ENCODE measurements at places on chromosomes 2 and 18.
A peak's percentile ranks its signal among the peaks of the same experiment; 100 is the strongest.

GRCh38 chr2:15145046-15145817 lies 415.9 kb downstream of the NBAS start:
- DNase-seq, result no peak

DNA sequence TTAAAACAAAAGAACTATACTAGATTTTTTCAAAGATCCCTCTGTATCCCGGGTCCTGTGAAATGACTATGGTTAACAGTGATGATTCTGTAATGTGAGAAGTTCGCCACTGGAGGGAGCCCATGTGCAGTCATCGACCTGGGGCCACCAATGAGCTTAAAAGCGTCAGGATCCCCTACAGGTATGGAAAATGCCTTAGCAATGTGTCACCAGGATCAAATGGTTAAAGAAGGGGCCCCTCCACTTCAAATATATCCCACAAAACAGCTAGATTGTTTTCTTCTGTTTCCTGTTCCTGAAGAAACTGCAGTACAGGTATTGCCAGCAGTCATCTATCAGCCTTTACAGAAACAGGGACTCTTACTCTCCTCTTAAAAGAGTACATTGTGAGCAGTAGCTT lies 15.3 kb downstream of the CHRNA1 start:
- peak; percentile 38 for DNase-seq

- DNase-seq, result no peak
Measured at GRCh38 chr2:201144101-201145051, 28.4 kb downstream of the CFLAR start.

GRCh38 chr18:63271881-63272299 lies 47.7 kb downstream of the BCL2 start:
- DNase-seq, result no peak

DNA sequence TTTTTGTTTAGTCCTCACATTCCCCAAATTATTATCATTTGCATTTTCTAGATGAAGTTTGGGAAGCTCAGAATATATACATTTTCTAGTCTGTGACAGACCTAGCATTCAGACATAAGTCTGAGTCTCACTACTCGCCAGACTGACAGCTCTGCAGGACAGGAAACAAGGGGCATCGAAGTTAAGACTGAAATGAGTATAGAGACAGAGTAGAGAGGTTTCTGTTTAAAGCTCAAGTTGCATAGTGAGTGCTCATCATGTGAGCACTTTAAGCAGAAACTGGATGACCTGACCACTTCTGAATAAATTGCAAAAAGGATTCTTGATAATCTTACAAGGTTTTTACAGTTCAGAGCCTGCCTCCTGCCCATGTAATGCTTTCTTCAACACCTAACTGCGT lies 1.1 kb downstream of the HADHB start:
- DNase-seq, result no peak

DNA sequence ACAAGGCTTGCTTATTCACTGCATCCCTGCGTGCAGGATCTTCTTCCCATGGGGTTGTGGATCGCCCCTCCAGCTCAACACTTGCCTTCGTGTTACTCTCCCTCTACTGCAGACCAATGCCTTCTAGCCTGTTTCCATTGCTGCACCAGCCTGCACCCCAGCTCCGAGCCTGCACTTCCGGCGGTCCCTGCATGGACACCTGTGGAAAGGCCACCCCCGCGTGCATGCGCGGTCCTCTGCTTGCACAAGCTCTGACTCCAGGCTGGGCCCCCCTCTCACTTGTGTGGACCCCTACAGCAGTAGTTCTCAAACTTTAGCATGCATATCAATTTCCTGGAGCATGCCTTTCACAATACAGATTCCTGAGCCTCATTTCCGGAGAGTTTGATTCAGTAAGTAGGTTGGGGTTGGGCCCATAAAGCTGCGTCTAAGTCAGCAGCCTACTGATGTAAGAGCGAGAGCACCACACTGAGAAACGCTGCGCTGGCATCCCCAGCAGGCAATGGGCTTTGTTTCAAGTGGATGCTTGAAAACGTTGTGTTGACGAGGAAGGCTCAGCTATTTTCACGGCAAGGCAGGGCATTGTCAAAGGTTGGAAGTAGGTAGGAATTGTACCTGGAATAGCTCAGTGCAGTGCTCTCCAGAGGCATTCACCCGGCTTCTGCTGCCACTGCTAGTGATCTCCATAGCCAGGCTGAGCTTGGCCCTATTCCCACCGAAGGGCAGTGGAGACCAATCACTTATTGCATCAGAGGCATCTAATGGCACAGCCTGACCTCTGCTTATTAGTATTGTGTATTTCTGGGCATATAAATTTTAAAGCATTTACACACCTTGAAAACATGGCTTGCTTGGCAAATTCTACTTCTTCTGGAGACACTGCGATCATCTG lies 32.6 kb downstream of the CREG2 start:
- DNase-seq, result no peak

DNA sequence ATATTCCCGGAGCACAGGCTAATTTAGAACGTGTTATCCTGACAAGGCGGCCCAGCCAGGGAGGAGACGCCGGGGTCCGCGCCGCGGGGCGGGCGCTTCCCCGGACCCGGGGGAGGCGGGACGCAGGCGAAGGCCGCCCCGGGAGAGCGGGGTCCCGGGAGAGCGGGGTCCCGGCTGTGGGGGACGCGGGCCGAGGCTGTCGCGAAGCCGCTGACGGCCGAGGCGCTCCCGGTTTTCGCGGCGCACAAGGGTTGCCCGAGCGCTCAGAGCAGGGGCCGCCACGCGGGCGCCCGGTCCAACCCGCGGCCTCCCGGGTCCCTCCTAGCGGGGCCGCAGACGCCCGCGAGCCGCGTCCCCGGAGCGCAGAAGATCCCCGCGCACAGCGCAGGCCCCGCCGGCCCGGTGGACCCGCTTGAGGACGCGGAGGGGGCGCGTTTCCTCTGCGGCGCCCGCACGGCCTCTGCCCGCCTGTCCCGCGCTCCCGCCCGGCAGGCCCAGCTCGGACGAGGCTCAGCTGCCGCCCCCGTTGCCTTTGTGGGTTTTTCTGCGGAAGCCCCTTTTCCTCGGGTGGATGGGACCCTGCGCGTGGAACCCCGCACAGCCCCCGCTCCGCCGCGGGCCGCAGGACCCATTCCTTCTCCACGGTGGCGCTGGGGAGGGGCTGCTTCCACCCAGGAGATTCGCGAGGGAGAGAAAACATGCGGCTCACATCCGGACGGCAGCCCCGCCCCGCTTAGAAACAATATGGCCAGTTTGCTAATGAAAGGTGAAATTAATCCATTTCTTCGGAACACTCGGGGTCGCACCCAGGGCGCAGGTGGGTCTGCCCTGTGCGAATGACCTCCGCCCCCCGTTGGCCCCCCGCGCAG lies 9.6 kb upstream of the KCNG2 start:
- DNase-seq, result no peak

- no peak for DNase-seq
Measured at GRCh38 chr2:207093234-207093633, 72.5 kb downstream of the KLF7 start.

- no peak for DNase-seq
Measured at GRCh38 chr2:34723683-34724082, 1124.6 kb upstream of the FAM98A start.

- no peak for DNase-seq
Measured at GRCh38 chr18:25141886-25142285, 210.1 kb downstream of the ZNF521 start.

DNA sequence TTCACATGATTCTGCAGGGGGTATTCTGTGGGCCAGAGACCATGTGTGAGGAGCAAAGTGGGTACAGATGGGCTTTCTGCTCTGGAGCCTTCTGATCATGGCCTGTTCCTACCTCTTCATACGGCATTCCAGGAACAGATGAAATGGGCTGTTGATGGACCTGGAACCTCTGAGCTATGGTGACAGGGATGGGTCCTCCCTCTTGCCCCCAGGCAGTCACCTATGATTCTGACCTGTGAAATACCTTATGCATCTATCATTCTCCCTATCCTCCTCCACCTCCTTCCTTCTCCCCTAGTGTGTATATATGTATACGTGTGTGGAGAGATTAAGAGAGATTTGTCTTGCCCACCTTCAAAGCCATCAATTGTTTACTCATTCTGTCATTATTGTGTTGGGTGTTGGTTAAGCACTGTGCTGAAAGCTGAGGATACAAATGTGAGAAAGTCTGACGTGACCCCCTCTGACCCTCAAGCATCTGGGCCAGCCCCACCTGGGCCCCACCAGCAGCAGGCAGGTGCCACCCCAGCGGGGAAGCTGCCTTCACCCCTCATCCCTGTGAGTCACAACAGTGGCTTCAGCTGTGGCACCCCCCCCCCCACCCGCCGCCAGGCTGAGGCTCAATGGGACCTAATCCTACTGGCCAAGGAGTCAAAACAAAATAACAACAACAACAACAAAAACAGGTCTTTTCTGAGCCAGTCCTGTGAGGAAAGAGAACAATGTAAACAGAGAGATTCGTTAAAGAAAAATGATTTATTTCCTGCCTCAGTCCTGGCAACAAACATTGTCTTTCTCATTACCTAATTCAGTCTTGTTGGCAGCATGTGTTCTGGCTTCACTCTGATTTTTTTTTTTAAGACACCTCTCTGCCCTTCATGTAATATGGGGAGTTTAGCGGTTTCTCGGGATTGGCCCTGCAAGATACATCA lies 103.8 kb upstream of the CDC42EP3 start:
- no peak for DNase-seq

- DNase-seq, result no peak
Measured at GRCh38 chr18:39105104-39105503, 1539.5 kb upstream of the CELF4 start.

DNA sequence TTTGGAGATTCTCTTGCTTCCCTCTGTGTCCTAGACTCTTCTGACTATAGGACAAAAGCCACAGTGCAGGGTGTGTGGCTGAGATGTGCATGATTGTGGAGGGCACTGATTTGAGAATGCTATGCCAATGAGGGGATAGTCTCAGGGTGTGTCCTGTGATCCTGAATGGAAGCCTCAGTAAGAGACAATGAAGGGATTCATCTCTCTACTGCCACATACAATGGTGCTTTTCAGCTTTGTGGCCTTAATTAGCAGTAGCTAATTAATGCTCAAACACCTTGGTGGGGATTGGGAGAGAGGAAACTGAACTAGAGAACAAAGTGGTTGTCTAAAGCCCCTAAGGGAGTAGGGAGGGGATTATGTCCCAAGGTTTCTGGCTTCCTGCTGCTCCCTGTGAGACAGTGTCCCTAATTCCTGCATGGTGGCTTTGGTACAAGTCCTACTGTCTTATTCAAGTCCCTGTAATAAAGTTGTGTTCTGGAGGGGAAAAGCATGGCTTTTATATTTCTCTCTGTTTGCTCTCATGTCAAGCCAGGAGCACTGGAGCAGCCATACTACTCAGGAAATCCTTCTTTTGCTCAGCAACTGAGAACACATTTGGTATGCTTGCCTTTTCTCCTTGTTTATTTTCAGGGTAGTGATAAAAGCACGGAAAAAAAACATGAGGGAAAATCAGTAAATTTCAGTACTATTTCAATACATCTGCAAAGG lies 415.2 kb upstream of the TCF4 start:
- no peak for DNase-seq

GRCh38 chr2:61493523-61493942 lies 22.6 kb upstream of the USP34 start:
- no peak for DNase-seq

GRCh38 chr2:176106581-176107539 lies at the start of gene HOXD11:
Gene HOXD11, plus strand, starts transcription at chr2:176107280. Its CDS starts 76 bp downstream, at chr2:176107356.
- DNase-seq, result peak; percentile 80

- DNase-seq, result no peak
Measured at GRCh38 chr18:46386788-46387187, 270.2 kb downstream of the LOXHD1 start.

GRCh38 chr2:46770622-46771021 lies 145.0 kb downstream of the MCFD2 start:
- DNase-seq, result no peak

DNA sequence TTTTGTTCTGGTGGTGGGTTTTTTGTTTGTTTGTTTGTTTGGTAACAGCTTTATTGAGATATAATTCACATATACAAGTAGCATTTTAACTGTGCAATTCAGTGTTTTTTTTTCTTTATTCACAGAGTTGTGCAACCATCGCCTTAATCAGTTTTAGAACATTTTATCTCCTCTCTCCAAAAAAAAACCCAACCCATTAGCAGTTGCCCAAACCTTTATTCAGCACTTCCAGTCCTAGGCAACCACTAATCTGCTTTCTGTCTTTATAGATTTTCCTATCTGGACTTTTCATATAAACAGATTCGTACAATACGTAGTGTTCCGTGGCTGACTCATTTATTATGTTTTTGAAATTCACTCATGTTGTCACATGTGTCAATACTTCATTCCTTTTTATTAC lies 38.7 kb downstream of the CCDC138 start:
- no peak for DNase-seq

- no peak for DNase-seq
Measured at GRCh38 chr2:219490186-219490585, 8.5 kb upstream of the GMPPA start.

GRCh38 chr18:36828157-36828629 lies 609 bp downstream of the TPGS2 start:
- peak; percentile 26 for DNase-seq

- no peak for DNase-seq
Measured at GRCh38 chr2:165434865-165435496, 34.5 kb upstream of the CSRNP3 start.

- DNase-seq, result no peak
Measured at GRCh38 chr2:156790343-156791037, 354.3 kb downstream of the GPD2 start.

DNA sequence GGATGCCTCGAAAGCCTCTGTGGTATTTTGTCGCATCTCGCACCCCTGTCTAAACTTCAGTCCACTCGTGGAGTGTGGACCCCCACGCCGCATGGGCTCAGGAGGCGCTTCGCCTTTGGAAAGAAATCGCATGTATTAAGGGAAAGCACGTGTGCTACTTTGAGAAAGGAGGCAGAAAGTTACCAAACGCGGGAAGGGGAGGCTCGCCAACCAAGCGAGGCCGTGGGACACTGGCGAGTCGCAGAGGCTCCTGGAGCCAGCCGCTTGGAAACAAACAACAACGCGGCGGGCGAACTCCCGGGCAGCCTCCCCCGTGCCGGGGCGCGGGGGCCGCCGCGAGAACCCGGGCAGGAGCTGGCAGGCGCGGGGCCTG lies 455 bp upstream of the AGAP1 start:
- DNase-seq, result no peak

DNA sequence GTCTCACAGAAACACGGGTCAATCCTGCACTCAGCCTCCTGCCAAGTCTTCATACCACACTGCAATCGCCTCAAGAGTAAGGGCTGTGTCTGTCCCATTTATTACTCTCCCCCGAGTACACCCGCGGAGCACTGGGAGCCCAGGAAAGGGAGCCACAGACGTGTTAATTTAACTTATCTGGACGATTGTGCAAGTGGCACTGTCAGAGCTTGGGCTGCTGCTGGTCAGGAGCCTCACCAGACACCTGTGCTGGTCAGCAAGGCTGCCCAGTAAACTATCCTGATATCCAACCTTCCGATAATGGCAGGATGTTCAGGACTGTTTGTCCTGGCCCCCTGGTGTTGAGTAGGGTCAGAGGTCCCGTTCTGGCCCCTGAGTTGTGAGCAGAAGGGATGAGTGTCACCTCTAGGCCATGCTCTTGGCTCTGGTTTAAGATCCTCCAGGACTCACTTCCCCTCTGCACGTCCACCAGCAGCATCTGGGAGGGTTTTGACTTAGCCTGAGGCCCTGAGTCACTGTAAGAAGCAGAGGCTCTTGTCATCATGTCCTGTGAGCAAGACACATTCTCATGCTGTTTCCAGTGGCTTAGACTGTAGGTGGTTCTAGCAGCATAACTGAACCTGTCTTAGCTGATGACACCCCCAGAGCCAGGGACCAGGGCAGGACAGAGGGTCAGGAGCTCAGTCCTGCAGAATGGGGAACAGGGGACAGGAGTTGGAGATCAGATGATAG lies 82.5 kb upstream of the ARL4C start:
- no peak for DNase-seq

Measured in uterus (tissue), 4 donors.